ENCODE measurements at places on chromosomes 5 and 9. TPM values are rescaled to one million over a fixed set of nuclear protein-coding genes. Genes with fewer than 3 reads are reported as not detected.

- no peak for DNase-seq
Observed at GRCh38 chr5:142640316-142641005, 45.4 kb downstream of the FGF1 start.

- no peak for DNase-seq
Observed at GRCh38 chr9:8750639-8751051, 951.1 kb upstream of the DMAC1 start.

GRCh38 chr5:110329955-110330525 lies 396.4 kb downstream of the TMEM232 start:
- no peak for DNase-seq

Gene SLC36A2
- total RNA-seq = not detected

Gene CYLC2
- not detected for total RNA-seq

Gene CDKN2B
- total RNA-seq = 28.3 TPM
